ENCODE measurements at places on chromosomes 3 and 15.

- no peak for DNase-seq
These were observed 284.1 kb upstream of the NR2E3 start for GRCh38 chr15:71526060-71526820.

GRCh38 chr3:37726525-37727290 is 135.0 kb upstream of the CTDSPL start:
- DNase-seq, result no peak

DNA sequence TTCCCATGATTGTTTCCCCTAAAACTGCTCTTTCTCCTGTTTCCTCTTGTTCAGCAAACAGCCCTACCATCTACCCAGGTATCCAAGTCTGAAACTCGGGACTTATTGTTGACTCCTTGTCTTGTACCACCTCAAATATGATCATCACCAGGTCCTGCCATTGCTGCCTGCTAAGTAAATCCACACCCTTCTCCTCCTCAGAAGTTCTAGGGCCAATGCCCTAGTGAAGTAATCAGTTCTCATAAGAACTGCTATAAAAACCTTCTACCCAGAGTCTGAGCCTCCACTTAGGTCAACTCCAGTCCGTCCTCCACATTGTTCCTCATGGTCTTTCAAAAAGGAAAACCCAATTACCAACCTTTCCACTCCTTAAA is 77.0 kb upstream of the IL12A start:
- DNase-seq, result no peak

- no peak for DNase-seq
These were observed 107.0 kb downstream of the XXYLT1 start for GRCh38 chr3:195163719-195164572.

DNA sequence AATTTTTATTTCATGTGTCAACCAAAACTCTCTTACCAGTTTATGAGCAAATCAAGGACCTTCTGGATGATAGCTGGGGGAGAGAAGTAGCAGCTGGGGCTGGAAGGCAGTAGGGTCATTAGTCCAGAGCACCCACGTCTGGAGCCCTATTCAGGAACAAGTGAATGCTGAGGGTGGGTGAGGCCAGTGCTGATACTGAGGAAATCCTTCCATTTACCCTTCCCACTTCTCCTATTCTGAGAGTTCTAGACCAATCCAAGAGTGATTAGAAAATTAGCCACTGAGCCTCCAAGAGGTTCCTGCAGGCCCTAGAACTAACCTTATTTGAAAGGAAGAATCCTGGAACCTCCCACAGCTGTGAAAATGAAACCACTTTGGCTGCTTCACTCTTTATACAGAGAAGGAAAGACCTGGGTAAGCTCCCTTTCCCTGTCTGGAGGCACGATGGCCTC is 46.2 kb upstream of the VILL start:
- no peak for DNase-seq

DNA sequence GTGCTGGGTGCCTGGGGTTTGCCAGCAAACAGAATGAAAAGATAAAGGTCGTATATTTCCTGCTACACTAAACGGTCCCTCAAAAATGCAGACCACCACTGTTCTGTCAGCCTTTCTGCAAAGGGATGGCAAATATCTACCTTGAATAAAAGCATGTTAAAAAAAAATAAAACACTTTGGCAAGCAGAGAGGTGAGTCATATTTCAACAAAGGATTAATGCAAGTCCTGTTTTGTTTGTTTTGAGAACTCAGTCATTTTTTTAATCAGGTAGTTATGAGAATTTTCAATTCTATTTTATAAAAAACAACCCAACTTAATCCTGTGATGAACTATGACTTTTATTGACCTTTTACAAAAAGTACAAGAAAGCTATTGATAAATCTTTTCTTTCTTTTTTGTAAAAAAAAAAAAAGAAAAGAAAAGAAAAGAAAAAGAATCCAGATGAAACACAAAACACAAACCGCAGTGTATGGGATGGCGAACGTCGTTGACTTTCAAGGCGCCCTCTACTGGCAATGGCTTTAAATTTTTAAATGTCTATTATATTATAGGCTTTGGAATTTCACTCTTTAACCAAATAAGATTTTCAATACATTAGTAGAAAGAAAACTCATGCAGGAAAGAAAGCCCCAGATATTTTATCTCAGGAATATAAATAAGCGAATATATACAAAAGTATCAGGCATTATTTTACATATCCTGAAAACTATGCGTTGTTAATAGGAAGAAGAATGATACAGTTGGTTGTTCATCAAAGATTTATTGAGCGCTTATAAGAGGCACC is 87.8 kb downstream of the NCEH1 start:
- peak; percentile 41 for DNase-seq
